ENCODE measurements at places on chromosomes 1 and 21.

- no peak for DNase-seq
These were observed 215.3 kb upstream of the PTGFR start for GRCh38 chr1:78275456-78275855.

- DNase-seq, result no peak
These were observed 130.9 kb downstream of the LMX1A start for GRCh38 chr1:165225650-165226049.

GRCh38 chr1:2314803-2315673, 76.3 kb downstream of the MORN1 start:
- DNase-seq, result peak; percentile 35

- no peak for DNase-seq
These were observed 45.1 kb upstream of the PLPPR5 start for GRCh38 chr1:99049745-99050144.

DNA sequence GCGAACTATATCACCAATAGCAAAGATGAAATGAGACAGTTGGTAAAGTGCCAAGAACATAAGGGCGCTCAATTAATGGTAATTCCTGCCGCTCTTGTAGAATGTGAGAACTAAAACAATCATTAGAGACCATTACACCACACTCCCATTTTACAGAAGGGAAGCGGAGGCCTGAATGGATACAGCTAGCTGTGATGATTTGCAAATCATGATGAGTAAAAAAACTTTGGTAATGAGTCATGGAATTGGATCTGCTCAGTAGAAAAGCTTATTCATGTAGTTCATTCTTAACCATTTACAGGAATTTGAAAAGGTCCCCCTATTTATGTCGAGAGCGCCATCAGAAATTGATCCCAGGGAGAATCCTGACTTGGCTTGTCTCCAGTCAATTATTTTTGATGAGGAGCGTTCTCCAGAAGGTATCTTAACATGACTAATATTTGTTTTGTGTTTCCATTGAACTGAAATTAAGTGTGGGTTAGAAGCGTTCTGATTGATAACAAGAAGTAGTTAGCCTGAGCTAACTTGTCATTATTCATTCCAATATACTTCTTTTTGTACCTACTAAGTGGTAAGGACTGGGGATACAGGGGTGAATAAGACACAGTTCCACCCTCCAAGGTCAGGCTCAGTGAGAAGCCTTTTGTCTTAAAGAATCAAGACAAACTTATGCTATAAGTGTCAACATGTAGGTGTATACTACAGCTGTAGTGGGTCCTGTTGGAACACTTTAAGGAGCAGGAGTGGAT, 812 bp downstream of the TTC4 start:
- peak; percentile 3 for DNase-seq

DNA sequence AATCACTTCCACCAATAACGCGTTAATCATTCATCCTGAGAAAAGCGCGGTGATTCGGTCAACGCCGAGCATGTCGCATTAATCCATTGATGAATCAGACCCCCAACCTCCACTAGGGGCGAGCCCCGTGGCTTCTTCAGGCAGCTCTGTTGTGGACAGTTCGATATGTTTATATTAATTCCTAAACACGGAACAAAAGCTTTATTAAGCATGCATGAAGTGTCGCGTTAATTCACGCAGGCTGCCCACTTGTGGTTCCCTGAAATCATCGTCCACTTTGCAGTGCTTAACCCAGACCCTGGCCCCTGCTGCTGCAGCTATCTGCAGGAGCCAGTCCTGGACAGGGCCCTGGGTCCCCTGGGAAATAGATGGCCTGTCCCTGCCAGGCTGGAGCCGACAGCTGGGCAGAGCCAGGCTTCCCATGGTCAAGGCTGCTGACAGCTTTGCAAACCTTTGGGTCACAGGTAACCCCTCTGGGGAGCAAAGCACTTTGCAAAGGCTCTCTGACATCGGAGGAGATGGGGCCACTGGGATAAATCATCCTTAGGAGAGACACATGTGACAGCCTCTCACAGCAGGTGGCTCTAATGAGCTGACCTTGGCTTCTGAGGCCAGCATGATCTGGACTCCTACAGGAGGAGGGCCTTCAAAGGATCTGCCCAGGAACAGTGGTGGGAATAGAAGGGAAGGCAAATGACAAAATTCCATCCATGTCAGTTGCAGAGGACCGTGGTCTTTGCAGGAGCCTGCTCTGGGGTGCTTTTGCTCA, 137.0 kb upstream of the AJAP1 start:
- no peak for DNase-seq

DNA sequence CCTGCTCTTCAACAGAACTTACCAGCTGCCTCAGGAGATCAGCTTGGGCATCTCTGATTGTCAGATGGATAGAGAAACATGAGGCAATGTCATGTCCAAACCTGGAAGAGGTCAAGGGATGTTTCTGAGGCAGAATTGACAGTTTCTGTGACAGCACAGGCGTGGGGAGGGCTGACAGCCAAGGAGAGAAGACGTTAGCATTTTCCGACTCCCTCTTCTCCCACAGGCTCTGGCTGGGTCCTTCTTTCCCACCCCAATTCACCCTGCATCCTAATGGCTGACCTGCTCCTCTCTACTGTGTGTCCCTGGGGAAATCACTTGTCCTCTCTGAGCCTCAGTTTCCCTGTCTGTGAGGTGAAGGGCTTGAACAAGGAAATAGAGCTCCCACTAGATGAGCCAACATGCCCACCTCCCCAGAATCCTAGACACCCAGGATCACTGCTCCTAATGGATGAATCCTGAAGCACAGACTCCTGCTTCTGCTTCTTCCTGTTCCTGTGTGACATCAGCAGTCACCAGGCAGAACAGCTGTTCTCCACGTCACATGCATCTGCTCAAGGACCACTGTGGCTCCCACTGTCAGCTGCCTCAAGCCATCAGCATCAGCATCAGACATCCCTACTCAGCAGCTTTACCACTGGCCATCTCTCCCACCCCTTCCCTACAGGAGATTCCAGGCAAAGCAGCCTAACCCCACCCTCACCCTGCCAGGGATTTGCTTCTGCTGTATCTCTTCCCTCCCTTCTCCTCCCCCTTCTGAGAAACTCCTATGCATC, 408.0 kb downstream of the MATN1 start:
- no peak for DNase-seq

GRCh38 chr1:87464022-87464490, 135.4 kb downstream of the LMO4 start:
- DNase-seq, result no peak

DNA sequence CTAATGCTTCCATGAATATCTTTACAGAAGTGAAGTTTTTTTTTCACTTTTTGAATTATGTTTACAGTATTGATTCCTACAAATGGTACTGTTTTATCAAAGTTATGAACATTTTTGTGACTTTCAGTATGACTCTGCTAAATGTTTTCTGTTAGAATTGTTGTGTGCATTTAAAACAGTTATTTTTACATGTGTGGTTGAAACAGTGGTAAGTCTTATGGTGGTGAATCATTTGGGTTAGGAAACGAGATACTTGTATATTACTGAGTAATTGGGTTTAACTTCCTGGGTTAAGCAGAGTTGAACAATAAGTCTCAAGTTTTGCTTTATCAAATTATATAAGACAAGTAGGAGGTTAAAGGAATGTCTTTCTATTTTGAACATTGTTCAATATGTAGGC, 66.8 kb downstream of the VPS13D start:
- DNase-seq, result no peak

GRCh38 chr1:247077876-247078257, 744 bp downstream of the ZNF670 start:
- DNase-seq, result no peak

- no peak for DNase-seq
These were observed 94.5 kb upstream of the TSPAN2 start for GRCh38 chr1:115183721-115184259.

DNA sequence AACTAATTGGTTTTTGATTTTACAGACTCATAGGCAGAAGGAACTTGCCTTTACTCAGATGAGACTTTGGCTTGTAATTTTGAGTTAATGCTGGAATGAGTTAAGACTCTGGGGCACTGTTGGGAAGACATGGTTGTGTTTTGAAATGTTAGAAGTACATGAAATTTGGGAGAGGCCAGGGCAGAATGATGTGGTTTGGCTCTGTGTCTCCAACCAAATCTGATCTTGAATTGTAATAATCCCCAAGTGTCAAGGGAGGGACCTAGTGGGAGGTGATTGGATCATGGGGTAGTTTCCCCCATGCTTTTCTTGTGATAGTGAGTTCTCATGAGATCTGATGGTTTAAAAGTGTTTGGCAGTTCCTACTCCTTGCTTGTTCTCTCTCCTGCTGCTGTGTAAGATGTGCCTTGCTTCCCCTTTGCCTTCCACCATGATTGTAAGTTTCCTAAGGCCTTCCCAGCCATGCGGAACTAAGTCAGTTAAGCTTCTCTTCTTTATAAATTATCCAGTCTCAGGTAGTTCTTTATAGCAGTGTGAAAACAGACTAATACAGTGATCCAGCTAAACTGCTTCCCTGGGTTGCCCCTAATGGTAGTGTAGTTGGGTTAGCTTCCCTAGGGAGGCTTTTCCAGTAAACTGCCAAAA, 10.2 kb downstream of the CPT2 start:
- DNase-seq, result no peak

GRCh38 chr1:153429266-153430165, 13.2 kb downstream of the S100A7A start:
- no peak for DNase-seq

GRCh38 chr1:26274801-26275425, 5.0 kb upstream of the SH3BGRL3 start:
- no peak for DNase-seq

GRCh38 chr1:117036018-117036461, 24.1 kb upstream of the TTF2 start:
- DNase-seq, result no peak

- no peak for DNase-seq
These were observed 38.0 kb downstream of the CTH start for GRCh38 chr1:70449049-70449448.

DNA sequence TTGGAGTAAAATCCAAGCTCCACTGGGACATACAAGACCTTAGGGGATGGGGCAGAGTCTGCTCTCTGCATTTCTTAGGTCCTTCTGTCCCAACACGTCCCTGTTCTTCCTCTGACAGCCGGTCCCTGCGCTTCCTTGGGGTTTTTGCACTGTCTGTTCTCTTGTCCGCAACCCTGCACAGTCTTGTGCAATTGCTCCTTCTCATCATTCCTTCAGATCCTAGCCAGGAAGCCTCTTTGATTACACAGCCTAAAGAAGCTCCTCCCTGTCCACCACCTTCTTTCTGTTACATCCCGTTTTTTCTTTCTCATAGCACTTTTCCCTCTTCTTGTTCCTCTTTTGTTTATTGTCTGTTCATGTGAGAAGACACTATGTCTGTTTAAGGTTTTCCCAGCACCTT, 19.9 kb downstream of the ACOT11 start:
- no peak for DNase-seq

- no peak for DNase-seq
These were observed 200.9 kb downstream of the LTN1 start for GRCh38 chr21:28791595-28792282.

DNA sequence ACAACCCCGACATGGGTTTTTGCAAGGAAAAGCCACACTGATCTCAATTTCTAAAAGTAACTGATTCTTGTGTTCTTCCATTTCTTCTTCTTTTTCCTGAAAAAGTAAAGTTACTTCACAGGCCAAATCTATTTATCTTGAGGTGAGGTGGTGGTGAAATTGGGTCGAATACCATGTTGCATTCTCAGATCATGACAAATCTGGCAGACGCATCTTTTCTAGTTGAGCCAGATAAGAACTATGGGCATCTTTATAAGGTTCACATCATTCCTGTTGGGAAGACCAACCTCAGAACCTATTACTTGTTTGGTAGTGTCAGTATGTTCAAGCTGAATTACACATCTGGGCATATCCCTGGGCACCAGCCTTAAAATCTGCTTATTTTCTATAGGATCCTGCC, 78.6 kb upstream of the USP25 start:
- no peak for DNase-seq

DNA sequence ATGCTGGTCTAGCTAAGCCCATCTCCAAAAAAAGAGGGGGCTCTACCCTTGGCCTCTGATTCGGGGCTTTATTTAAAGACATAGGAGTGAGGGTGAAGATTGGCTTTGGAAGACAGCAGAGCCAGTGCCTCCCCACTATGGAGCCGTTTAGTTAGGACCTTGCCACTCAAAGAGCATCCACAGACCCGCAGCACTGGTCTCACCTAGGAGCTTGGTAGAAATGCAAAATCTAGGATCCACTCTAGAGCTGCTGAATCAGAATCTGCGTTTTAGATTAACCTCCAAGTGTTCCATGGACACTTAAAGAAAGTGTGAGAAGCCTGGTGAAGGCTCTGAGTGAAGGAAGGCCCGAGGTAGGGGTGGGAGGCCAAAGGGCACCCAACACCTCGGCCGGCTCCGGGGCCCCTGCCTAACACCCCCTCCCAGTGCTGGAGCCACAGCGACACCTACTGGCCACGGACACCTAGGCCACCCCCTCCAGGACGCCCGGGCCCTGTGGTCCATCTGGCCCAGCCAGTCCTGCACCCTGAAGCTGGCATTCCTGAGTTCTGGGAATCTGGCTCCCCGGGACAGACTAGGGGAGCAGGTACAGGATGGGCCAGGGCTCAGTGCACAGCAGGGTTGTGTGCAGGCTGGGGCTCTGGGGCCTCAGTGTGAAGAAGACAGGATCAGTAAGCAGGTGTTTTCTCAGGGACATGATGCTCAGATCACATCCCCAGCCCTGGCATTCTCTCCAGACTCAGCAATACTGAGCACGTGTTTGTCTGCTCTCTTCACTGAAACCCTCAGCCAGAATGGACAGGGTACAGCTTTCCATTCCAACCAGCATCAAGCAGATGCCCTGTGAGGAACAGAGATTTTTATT, 79.2 kb downstream of the TMEM53 start:
- peak; percentile 78 for DNase-seq

DNA sequence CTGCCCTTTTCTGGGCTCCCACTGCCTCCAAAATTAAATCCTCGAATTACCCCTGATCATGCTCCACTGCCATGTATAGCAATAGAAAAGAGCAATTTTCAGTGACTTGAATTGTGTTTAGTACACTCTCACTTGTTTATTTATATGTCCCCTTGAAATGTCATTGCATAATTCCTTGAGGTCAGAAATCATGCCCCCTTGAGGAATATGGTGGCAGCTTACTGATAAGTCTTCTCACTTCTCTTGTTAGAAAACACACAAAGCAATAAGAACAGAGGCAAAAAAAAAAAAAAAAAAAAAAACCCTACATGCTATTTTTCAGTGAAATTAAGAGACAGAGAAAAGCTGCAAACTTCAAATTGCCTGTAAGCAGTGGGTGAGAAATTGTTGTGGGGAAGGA, 37.5 kb downstream of the GPR88 start:
- no peak for DNase-seq

GRCh38 chr21:35411434-35411833, 362.3 kb upstream of the RUNX1 start:
- no peak for DNase-seq

Data from activated CD4-positive, alpha-beta T cell treated with anti-CD3 and anti-CD28 coated beads for 24 hours (primary cell).